ENCODE measurements at places on chromosomes 1 and 21.

DNA sequence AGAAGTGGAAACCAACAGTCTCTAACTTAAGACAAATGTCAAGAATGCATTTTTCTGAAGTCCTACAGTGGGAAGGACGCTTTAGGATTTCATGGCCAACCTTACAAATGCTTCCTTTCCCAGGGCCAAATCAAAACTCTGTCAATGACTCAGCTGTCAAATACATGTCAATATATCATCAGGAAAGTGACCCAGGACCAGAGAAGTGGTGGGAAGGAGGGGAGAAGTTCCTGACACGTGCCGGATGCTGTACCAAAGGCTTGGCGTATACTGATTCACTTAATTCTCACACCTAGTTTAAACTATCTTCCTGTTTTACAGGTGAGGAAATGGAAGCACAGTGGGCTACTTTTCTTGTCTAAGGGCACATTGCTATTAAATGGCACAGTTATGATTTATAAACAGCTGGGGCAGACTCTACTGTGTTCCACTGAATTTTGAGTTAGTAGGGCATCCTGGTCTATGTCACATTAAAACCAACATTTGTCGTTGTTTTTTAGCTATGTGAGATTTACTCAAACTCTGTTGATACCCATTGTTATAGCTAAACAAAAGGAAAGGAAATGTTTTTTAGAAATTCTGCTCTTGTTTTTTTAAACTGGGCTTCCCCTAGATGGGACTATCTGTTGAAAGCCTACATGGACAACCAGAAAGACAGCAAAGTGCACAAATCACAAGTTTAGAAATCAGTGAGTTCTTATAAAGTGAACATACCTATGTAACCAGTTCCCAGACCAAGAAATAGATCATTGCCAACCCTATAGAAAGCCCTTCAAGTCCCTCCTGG, 208.2 kb upstream of the SGIP1 start:
- no peak for DNase-seq

DNA sequence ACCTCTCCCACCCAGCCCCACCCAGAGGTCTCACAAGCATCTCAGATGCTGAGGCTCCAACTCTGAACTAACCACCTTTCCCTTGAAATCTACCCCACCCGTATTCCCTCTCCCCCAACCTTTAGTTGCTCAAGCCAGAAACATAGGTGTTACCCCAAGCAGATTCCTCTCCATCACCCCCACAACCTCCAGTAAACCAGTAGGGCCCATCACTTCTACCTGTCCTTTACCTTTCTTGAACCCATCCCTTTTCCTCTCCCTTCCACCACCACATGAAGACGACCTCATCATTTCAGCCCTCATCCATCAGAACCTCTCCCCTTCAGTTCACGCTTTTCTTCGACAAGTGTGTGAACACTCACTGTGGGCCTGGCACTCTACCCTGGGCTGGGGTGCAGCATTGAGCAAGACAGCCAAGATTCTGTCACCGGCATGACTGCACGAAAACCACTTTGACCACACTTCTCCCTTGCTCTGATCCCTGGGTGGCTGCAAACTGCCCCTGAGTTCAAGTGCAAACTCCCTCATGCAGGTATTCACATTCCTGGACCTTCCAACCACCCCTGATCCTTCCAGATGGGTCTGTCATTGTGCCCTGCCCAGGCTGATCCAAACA, 65.5 kb upstream of the LAPTM5 start:
- DNase-seq, result no peak

DNA sequence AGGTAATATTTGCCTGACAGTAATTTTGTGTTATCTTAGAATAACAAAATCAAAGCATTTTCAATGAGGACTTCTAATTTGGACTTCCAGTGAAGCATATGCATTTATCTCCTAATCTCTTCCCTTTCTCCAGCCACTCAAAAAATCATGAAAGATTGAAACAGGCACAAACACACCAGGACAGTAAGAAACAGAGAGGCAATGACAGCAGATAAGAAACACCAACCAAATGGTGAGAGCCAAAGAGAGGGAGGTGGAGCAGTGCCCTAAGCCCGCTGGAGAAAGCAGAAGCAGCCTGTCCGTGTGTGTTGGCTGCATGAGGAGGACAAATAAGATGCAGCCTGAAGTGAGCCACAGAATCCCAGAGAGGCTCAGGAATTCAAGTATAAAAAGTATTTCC, 39.0 kb downstream of the SLC44A3 start:
- no peak for DNase-seq

DNA sequence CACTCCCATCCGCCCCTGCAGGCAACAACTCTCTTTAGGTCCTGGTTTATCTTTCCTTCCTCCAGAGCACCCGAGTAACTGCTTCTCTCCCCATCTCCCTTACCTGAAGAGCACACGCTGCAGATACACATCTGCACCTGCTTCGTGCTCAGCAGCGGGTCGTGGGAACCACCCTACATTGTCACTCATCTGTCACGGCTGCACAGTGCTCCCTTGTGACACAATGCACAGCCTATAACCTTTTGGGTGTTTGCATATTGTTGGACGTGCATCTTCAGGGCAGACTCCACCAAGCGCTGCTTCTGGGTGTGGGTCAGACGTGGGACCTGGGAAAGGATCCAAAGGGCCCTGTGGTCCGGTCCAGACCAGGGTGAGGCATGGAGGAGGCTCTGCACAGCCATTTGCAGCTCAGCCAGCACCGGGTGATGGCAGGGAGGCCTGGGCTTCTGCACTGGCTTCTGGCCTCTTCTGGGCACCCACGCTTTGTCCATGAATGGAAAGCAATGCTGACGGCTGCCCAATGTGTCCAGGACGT, 42.5 kb downstream of the WDR4 start:
- no peak for DNase-seq

DNA sequence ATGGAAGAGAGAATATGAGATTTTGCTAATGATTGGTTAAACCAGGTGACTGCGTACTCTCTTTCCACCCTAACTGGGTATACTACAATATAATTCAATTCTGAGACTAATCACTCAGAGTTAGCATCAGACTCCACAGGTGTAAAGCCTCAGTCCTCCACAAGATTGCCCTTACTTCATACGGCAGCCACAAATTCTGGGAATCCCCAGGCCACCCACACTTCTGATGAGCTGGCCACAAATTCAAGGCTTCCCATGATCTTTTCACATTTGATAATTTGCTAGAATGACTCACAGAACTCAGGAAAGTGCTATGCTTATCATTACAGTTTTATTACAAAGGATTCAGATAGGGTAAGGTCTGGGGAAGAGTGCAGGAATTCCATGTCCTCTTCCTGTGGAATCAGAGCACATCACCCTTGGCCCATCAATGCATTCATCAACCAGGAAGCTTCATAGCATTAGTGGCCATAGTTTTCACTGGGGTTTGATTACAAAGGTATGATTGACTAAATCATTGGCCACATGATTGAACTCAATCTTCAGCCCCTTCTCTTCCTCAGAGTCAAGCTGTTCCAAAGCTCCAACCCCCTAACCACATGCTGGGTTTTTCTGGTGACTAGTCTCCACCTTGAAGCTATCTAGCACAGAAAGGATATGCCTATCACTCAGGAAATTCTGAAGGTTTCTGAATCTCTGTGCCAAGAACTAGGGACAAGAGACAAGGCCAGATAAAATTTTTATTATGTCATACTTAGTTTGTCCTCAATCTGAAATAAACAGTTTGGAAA, 131.7 kb downstream of the HHIPL2 start:
- peak; percentile 8 for DNase-seq

DNA sequence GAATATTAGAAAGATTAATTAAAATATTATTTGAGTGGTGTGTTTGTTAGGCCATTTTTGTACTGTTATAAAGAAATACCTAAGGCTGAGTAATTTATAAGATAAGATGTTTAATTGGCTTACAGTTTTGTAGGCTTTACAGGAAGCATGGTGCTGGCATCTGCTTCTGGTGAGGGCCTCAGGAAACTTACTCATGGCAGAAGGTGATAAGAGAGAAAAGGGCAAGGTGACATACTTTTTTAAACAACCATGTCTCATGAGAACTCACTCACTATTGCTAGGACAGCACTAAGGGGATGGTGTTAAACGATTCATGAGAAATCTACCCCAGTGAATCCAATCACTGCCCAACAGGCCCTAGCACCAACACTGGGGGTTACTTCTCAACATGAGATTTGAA, 56.7 kb upstream of the RGS21 start:
- no peak for DNase-seq

- no peak for DNase-seq
Observed at GRCh38 chr21:31778546-31778945, 46.6 kb upstream of the SCAF4 start.

DNA sequence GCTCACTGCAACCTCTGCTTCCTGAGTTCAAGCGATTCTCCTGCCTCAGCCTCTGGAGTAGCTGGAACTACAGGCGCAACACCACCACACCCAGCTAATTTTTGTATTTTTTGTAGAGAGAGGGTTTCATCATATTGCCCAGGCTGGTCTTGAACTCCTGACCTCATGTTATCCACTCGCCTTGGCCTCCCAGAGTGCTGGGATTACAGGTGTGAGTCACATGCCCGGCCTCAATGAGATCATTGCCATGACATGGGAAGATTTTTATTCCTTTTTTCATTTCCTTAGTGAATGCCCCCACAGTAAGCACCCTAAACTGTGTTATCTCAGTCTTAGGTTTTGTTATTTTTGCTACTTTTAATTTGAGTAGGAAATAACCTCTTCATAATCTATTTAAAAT, 977.9 kb downstream of the BRINP3 start:
- no peak for DNase-seq

DNA sequence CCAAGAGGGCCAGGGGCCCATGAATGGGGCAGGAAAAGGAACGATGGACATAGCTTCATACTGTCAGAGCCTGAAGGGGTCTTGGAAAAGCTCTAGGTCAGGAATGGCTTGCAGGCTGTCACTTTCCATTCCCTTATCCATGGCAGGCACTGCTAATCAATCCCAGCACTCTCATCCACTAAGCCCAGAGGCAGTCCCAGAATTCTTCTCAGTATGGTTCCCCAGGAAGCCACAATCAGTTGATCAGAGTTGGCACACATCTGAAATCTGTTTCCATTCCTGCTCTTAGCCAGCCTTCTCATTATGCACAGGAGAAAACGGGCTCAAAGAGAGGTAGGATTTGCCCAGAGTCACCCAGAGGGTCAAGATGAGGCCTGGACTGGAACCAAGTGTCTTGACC, 65.7 kb downstream of the LACTBL1 start:
- no peak for DNase-seq

DNA sequence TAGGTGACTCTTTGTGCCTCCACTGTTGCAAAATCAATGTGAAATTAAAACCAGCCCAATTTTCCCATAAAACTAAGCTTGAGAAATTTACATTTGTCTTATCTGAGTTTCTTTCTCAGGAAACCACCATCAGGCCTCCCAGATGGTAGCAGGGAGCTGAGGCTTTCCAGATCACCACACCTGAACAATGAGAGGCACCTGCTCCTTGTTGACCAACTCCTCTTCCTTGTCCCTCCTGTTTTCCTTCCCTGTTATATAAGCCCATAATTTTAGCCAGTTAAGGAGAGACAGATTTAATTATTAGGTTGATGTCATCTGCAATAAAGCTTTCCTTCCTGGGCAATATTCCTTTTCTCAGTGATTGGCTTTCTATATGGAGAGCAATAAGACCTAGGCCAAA, 32.0 kb upstream of the C1orf185 start:
- no peak for DNase-seq

- DNase-seq, result no peak
Observed at GRCh38 chr1:25945761-25946160, 39.5 kb upstream of the STMN1 start.

DNA sequence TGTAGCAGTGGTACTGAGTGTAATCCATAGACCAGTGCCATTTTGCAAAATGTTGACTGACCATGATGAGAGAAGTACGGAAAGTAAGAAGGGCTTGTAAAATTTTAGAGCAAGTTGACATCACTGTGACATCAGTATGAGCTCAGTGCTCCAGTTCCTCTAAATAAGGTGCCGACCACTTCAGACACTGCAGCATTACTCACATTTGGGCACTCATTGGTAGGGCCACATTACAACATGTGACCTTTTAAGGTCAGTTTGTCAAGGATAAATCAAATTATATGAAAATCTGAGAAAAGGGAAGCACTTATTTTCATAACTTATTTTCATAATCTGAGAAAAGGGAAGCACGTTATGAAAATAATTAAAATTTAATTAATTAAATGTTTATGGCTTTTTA, 128.0 kb upstream of the ERG start:
- no peak for DNase-seq

- DNase-seq, result no peak
Observed at GRCh38 chr1:2448098-2448445, 28.0 kb upstream of the PLCH2 start.

GRCh38 chr1:209414803-209415329, 168.6 kb upstream of the CAMK1G start:
- DNase-seq, result no peak

DNA sequence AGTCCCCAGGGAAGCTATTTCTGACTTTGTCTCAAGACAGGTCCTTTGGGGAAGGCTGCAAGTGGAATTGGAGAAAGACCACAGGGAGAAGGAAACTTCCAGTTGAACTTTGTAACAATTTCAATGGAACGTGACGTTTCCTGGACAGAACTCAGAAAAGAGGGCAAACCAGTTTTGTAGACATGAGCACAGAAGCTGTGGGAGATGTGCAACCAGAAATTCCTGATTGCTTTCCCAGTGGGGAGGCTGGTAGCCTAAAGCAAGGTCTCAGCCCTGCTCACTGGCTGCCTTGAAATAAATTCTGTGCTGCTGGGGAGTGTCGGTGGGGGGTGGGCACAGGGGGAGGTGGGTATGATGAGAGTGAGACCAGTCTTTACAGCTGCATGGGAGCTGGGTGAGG, 1206.7 kb upstream of the ADGRL2 start:
- DNase-seq, result no peak

DNA sequence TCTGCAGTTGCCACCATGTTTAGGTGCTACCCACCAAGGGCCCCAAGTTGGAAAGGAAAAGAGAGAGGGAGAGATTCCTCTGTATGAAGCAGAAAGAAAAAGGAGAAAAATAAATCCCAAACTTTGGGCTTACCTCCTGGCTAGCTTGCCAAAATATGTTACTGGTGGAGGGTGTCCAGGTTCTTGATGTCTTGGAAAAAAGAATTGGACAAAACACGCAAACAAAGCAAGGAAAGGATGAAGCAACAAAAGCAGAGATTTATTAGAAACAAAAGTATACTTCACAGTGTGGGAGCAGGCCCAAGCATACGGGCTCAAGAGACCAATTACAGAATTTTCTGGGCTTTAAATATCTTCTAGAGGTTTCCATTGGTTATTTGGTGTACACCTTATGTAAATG, 204.5 kb upstream of the LRRC7 start:
- no peak for DNase-seq

- DNase-seq, result no peak
Observed at GRCh38 chr1:184350573-184350972, 36.3 kb upstream of the C1orf21 start.

Data from activated CD4-positive, alpha-beta T cell treated with anti-CD3 and anti-CD28 coated beads, Interleukin-2, amount 50 U/mL, for 4 hours (primary cell).